ENCODE measurements at places on chromosomes 5 and 9. TPM values are rescaled to one million over a fixed set of nuclear protein-coding genes. Genes with fewer than 3 reads are reported as not detected.

DNA sequence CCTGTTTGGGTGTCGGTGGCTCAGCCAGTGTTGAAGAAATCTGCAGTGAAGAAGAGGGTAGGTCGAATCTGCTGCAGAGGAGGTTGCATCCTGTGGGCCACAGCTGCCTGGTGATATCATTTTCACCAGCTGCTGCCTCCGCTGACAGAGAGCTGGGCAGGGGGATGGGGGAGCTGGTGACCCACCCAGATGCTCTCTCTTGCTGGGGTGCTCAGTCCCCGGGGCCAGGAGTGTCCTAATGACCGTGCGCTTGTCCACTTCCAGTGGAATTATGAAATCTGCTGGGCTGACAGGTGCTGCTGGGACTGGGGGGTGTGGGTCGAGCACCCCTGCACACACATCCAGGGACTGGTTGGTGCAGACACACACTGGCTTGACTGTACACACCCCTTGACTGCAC, 83.2 kb upstream of the IRX4 start:
- no peaks in the 10 kb centered on the region for H3K4me1 ChIP-seq
- H3K36me3 ChIP-seq = no peaks in the 10 kb centered on the region
- H3K27me3 ChIP-seq = no peaks in the 10 kb centered on the region

DNA sequence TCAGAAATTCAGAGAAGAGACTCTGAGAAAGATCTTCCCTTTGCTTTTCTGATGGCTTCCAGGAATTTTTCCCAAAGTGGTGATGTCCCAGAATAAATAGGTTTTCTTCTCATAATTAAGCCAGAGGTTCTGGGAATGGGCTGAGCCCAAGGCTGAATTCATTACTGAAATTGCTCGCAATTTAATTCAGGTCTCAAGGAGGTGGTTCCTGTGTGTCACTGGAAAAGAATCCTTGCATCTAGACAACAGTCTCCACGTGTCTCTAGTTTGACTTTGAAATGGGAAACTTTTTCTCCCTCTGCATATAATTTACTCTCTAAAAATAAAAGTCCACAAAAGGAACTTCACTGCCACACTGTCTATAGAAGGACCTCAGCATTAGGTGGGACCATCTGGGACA, 27.8 kb upstream of the STX17 start:
- no peaks in the 10 kb centered on the region for H3K4me1 ChIP-seq
- no peaks in the 10 kb centered on the region for H3K36me3 ChIP-seq
- H3K27me3 ChIP-seq = no peaks in the 10 kb centered on the region
- DNase-seq = no peak
- H3K27ac ChIP-seq = no peak overlapping the region

GRCh38 chr9:32518276-32518675, 7.7 kb downstream of the RIGI start:
- H3K27ac ChIP-seq = no peak overlapping the region
- no peak for DNase-seq
- H3K36me3 ChIP-seq = no peaks in the 10 kb centered on the region
- no peak overlapping the region for H3K4me3 ChIP-seq
- no peaks in the 10 kb centered on the region for H3K27me3 ChIP-seq
- H3K4me1 ChIP-seq = no peaks in the 10 kb centered on the region

- no peaks in the 10 kb centered on the region for H3K27me3 ChIP-seq
- H3K27ac ChIP-seq = no peak overlapping the region
- no peaks in the 10 kb centered on the region for H3K36me3 ChIP-seq
Observed at GRCh38 chr5:97735209-97735608, 552.2 kb upstream of the RIOK2 start.

- DNase-seq = no peak
- no peaks in the 10 kb centered on the region for H3K36me3 ChIP-seq
- no peak overlapping the region for H3K27ac ChIP-seq
- no peak overlapping the region for H3K4me3 ChIP-seq
- no peaks in the 10 kb centered on the region for H3K4me1 ChIP-seq
Observed at GRCh38 chr5:45037927-45038326, 229.2 kb downstream of the MRPS30 start.

Gene NPR3
- polyA plus RNA-seq = 0.03 TPM

Gene NDST1
- polyA plus RNA-seq = 42.6 TPM

DNA sequence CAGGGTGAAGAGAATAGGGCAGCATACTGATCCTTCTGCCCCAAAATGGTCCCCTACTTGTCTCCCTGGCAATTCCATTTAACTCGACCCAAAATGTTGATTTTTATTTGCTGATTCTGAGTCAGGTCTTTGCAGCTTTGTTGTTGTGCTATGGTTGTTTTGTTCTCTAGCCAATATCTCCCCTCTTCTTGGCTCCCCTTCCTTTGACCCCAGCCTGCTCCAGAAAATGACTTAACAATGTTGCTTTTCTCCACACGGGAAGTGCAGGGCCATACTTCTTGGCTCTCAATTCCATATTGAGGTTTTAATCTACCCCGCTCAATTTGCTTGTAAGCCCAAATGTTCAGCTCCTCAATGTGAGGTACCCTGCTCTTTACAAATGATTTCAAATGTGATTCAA, 330.0 kb downstream of the RASEF start:
- DNase-seq = no peak
- no peak overlapping the region for H3K4me3 ChIP-seq
- H3K27ac ChIP-seq = no peak overlapping the region
- no peaks in the 10 kb centered on the region for H3K27me3 ChIP-seq
- no peaks in the 10 kb centered on the region for H3K4me1 ChIP-seq

GRCh38 chr9:112193572-112194288, 18.6 kb upstream of the SUSD1 start:
- no peak overlapping the region for H3K4me3 ChIP-seq
- no peaks in the 10 kb centered on the region for H3K27me3 ChIP-seq
- H3K27ac ChIP-seq = no peak overlapping the region
- no peaks in the 10 kb centered on the region for H3K36me3 ChIP-seq

- H3K36me3 ChIP-seq = no peaks in the 10 kb centered on the region
- no peak for DNase-seq
- no peak overlapping the region for H3K4me3 ChIP-seq
- H3K27ac ChIP-seq = no peak overlapping the region
Observed at GRCh38 chr5:100446879-100447430, 88.2 kb upstream of the FAM174A start.

Gene ALDH1A1
- 73.4 TPM for polyA plus RNA-seq

Data from endothelial cell of umbilical vein (primary cell).